ENCODE measurements at places on chromosomes 7 and 10.

GRCh38 chr10:132722394-132723329 lies 63.3 kb downstream of the NKX6-2 start:
- peak; percentile 19 for DNase-seq

GRCh38 chr7:120714945-120715344 lies 143.0 kb downstream of the TSPAN12 start:
- DNase-seq = no peak

- DNase-seq = no peak
Measured at GRCh38 chr7:19437446-19437845, 271.4 kb downstream of the POLR1F start.

DNA sequence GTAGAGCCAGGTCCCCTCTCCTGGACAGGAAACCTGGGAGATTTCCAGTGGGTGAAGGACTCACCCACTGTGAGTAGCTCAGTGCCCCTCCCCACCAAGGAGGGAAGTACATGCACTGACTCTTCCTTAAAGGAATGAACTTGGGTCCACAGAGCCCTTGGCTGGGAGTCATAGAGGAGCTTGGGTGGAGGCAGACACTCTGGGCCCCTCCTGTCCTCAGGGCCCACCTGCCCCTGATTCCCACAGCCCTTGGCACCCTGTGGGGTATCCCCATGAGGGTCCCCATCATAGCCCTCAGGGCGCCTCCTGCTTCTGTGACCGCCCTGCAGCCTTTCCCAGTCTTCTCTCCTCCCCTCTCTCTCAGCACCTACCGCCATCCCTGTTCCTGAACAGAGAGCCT lies 3.7 kb downstream of the EN2 start:
- no peak for DNase-seq

GRCh38 chr10:20473023-20473760 lies 423.9 kb downstream of the NEBL start:
- no peak for DNase-seq
